ENCODE measurements at places on chromosomes 1 and 21.

GRCh38 chr1:145706086-145706664, 993 bp downstream of the PDZK1 start:
- DNase-seq = no peak

GRCh38 chr1:22749919-22750684, 39.5 kb downstream of the EPHB2 start:
- DNase-seq = no peak

DNA sequence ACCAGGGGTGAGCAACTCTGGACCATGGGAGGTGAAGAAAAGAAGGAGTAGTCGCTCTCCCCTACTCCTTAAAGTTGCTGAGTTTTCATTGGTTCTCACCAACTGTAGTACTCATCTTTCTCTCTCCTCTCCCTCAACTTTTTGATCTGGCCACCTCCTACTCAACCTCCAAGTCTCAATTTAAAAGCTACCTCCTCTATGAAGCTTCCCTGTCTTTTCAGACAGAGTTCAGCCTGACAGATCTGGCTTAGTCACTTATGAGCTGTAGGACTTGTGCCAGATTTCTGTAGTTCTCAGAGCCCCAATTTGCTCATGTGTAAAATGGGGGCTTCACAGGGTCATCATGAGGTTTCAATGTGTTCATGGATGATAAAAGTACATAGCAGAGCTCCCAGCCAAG, 34.5 kb upstream of the HTR1D start:
- DNase-seq = no peak

GRCh38 chr1:25648681-25649440, 32.3 kb downstream of the MAN1C1 start:
- DNase-seq = peak; percentile 52

GRCh38 chr1:179828554-179829110, 49.0 kb downstream of the TOR1AIP2 start:
- no peak for DNase-seq

DNA sequence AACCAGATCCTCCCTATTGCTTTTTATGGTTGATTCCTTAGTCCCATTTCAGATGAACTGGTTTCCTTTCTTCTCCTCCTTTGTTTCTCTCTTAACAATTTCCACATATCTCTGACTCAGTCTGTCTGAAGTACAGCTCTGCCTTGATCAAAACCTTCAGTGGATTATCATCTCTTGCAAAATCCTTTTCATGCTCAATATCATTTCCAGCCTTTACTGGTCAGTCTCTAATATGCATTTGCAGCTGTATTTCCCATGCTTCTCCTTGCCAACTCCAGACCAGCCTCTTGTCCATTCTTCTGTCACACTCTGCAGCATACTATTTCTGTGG, 72.2 kb downstream of the SNX7 start:
- DNase-seq = no peak

All from NCI-H1092 (cell line).